Naive thymus-derived CD4-positive, alpha-beta T cell (primary cell): ENCODE measurements at places on chromosomes 5 and 9. TPM values are rescaled to one million over a fixed set of nuclear protein-coding genes. Genes with fewer than 3 reads are reported as not detected.

The GRXCR2 gene
- not detected in 2 replicates for total RNA-seq

The SLC22A4 gene
- 7.5 TPM for total RNA-seq

The TMC1 gene
- not detected for total RNA-seq

The FBLL1 gene
- not detected for total RNA-seq

DNA sequence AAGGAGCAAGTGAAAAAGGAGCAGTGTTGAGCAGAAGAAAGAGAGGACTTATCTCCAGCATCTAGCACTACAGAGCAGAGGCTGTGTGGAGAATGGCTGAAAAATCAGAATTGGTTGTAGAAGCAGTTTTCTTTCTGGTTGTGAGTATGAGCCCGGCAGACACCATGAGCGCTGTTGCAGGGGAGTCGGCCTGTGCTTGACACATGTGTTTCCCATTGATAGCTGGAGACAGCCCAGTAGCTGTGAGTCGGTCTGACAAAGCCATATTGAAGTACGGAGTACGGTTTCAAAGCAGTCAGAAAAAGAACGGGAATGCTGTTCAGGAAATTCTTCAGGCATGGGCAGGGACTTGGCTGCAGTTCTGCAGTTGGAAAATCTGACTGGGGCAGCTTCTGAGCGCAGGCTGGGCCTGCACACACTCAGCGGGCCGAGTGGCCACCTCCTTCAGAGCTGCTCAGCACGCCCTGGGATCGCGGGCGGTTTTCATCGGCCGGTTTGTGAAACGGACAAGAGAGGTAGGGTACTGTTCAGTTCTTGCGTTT lies at the start of gene SGCD:
Gene SGCD, plus strand, starts transcription at position 447 of the 542 bp plus-strand sequence.
- DNase-seq = no peak

DNA sequence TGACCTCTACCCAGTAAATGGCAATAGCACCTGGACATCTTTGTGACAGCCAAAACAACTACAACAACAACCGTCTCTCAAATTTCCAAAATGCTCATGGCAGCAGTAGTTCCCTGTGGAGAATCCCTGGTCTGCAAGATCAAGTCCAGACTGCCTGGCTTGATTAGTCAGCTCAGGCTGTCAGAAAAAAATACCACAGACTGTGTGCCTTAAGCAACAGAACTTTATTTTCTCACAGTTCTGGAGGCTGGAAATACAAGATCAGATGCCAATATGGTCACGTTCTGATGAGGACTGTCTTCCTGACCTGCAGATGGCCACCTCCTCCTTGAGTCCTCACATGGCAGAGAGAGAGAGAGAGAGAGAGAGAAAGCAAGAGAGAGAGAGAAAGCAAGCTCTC lies 52.3 kb upstream of the MOCS2 start:
- no peak for DNase-seq

DNA sequence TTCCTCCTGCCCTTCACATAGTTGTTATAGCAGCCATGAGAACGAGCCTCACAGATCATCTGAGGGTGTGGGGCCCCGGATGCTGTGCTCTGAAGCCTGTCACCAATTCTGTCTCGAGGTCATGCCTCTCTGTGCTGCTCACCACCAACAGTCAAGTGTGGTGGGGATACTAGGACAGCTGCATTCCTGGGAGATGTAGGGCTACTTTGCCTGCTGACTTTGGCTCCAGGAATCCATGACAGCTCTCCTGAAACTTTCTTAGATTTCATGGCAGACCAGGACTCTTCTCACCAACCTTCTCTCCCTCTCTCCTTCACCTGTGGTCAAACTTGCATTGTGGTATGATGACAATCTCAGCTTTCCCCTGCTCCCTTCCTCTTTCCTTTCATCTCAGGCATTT lies 395.9 kb downstream of the PSAT1 start:
- no peak for DNase-seq

DNA sequence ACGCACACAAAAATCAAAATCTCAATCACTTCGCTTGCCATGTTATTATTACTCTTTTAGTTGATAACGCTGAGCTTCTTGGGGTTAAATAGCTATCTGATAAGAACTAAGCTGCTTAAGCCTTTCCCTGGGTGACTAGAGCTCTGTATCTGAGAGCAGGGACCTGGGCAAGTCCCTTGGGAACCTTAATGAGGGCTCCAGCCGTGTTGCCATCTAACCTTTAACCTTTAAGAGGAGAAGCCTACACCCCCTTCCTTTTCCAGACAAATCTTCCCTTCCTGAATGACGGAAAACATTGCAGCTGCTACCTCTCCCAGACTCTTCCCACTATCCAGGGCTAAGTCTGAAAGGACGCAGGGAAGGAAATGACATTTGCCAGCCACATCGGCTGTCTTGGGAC lies 216.5 kb upstream of the RAI14 start:
- DNase-seq = no peak

DNA sequence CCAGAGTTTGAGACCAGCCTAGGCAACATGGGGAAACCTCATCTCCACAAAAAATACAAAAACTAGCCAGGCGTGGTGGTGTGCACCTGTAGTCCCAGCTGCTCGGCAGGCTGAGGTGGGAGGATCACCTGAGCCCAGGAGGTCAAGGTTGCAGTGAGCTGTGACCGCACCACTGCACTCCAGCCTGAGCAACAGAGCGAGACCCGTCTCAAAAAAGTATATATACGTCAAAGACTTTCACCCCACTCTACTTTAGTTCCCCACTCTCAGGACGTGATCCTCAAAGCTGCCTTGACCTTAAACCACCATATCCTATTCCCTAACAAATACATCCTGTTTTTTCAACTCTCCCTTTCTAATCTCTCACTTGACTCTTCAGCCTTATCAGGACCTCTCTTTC lies 41.0 kb downstream of the PCDHGC5 start:
- no peak for DNase-seq

DNA sequence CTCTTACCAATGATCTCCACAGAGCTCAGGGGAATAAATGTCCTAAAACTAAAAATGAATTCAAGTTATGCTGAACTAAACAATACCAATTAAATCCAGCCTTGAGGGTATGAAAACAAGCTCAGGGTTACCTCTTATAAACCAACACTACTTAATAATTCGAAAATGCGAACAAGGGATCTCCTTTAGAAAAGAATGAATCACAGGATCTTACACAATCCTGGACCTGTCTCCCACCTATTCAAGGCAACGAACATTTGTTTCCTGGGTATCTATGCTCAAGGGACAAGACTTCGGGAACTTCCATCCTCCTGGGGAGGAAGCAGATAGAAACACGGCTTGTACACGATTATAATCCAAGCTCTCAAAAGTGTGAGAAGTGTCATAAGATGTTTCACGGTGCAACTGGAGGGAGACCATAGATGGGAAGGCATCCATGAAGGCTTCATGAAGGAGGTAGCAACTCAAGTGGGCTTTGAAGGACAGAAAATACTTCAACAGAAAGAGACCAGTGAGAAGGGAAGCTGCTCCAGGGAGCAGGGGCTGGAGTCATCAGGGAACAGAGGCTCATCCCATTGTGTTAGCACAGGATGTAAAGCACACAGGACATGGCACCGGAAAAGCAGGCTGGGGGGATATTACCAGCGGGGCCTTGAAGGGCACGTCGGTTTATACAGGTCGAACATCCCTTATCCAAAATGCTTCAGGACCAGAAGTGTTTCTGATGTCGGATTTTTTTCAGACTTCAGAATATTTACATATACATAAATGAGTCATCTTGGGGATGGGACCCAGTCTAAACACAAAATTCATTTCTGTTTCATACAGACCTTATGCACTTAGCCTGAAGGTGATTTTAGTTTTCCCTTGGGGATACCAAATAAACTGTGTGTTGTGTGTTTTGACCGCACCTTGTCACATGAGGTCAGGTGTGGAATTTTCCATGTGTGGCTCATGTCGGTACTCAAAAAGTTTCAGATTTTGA lies 87.4 kb downstream of the TLE1 start:
- DNase-seq = no peak

DNA sequence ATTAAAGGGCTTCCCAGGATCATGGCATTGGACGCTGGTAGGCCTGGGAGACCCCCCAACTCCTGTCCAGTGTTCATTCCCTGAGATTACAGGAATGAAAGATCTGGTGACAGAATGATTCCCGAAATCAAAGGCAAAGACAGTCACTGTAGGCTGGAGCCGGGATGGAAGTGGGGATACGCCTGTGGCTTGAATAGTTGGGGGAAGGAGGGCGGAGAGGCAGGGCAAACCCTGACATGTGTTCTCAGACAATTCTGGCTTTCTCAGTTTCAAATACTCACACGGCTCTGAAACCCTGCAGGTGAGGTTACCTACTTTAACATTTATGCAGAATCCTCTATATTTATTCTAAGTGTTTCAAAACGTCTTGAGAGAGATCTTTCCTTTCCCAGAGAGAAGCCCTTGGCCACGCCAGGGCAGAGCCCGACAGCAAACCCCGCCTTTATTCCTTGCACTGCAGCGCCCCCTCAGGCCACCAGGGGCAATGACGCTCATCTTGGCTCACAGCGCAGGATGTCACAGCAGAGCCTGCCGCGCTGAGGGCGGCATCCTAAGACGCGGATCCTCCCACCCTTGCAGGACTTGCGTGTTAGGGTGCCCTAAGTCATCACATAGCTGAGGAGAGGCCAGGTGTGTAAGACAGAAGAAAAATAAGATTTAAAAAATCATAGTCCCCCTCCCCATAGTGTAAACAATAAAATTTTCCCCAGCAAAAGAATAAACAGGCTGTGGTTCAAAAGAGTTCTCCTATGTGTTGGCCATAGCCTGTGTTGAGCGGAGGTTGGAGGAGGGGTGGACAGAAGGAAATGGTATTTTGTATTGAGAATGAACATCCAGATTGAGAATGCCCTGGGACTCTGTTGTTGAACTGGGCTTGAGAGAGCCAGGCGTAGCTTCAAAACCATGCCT lies 284.5 kb downstream of the NTRK2 start:
- peak; percentile 63 for DNase-seq

- no peak for DNase-seq
Observed at GRCh38 chr9:137355761-137356365, 53.8 kb upstream of the NRARP start.

DNA sequence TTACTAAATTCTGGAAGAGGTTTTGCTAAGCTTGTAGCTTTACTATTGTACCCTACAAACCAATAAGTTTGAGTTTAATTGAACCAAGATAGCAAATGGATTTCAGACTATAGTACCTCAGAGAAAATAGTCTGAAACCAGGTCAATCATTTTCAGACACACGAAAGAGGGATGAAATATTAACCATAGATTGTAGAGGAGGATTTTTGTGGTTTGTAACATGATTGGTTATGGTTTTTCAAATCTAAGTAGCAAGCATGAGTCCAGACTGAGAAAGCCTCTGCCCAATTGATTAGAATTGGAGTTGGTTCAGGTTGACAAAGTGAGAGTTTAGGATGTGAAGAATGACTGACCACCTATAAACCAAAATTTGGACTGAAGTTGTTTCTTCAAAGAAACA lies 562.7 kb upstream of the DMAC1 start:
- DNase-seq = no peak

- no peak for DNase-seq
Observed at GRCh38 chr5:171625646-171626045, 160.0 kb upstream of the SMIM23 start.

GRCh38 chr5:158390577-158390976 lies 531.6 kb upstream of the CLINT1 start:
- DNase-seq = no peak

DNA sequence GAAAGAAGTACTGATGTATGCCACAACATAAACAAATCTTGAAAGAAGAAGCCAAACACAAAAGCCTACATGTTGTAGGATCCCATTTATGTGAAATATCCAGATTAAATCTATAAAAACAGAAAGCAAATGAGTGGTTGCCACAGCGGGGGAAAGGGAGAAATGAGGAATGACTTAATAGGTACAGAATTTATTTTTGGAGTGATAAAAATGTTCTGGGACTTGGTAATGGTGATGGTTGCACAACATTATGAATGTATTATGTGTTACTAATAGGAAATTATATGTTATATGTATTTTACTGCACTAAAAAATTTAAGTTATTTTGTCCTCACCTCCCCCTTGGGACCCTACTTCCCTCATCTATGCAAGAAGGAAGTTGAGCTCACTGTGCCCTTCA lies 16.4 kb upstream of the TTC1 start:
- no peak for DNase-seq
